ENCODE measurements at places on chromosomes 2 and 18.

DNA sequence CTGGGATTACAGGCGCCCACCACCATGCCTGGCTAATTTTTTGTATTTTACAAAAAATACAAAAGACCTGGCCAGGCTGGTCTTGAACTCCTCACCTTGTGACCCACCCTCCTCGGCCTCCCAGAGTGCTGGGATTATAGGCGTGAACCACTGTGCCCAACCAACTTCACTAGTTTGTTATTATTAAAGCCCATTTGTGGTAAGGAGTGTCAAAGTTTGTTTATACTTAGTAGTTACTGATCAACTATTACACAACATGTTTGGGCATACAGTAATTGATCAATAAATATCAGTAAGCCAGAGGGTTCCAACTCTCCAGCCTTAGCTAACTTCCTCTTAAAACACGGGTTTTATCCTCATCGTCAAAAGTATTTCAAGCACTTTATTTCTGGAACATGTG, 67.5 kb upstream of the ZNG1B start:
- DNase-seq = no peak

DNA sequence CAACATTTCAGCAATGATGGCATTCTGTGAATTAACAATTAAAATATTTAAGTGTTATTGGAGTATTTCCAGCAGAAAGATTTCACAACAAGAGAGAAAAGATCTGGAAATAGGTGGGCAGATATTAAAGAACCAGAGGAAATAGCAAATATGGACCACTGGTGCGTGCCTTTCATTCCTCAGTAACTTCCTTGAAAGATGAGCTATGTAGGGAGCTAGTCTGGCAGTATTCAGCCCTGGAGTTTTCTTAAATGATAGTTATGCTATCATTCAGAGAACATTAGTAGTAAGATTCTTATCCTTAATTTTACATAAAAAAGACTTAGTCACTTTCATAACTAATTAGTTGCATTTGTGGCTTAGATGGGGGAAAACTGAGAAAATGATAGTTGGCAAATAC, 41.5 kb downstream of the TANC1 start:
- no peak for DNase-seq

DNA sequence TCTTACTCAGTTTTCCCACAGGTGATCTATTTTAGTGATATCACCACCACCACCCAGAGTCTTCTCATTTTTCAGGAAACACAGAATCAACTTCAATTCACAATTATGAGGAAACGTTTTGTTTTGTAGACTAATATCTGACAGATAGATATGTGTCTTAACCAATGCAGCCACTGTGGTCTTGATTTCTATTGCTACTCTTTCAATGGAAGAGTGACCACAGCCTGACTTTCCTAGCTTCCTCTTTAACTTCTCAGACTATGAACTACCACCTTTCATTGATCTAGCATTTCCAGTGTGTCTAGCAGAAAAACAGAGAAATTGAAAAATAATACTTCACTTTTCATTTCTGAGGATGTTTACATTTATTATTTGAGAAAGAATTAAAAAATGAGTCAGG, 20.5 kb downstream of the ADAM17 start:
- DNase-seq = no peak

DNA sequence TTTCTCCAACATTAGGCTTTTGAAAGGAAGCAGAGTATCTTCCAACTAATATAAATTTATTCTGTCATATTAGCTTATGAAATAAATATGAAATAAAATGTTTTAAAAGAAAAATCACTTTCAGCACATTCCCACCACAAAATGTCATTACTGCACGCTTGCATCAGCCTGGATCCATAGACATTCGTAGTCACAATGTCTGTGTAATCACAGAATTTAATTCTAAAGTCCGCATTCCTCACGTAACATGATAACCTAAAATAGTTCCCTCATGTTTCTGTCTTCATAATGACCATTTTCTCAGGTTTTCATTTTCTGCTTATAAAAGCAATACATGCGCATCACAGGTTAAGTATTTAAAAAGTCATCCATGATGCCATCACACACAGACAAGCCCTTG, 47.1 kb downstream of the HDAC4 start:
- no peak for DNase-seq

- DNase-seq = no peak
Measured at GRCh38 chr2:216222650-216223352, 113.7 kb downstream of the XRCC5 start.

DNA sequence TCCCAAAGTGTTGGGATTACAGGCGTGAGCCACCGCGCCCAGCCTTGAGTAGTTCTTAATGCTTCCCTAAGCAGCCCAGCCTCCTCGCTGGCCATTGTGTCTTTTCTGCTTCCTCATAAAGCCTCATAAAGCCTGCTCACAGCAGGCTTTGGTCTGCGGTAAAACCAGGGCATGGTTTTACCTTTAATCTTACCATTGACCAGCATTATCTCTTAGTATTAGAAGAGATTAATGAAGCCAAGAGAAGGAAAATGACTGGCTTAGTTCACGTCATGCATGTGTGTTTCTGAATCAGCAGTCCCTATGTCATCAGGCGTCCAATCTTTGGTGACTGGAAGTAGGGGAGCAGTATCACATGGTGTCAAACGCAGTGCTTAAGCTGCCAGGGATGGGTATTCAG, 14.9 kb upstream of the CDCA7 start:
- no peak for DNase-seq

DNA sequence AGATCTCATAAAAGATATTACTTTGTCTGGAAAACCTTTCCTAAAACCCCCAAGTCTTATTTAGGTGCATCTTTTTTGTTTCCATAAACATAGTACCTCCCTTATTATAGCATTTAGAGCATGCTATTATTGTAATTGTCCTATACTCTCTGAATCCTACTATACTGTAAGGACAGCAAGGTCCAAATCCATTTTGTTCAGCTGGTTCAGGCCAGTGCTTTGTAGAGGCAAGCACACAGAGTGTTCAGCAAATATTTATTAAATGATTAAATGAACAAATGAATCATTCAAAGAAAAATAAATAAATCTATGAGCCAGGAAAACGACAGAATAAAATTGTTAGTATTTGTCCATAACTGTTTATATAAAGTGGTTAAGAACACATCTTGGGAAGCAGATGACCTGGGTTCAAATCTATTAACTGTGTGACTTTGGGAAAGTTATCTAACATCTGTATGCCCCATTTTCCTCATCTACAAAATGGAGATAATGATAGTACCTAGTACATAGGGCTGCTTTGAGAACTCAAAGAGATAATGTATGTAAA, 86.0 kb downstream of the COL3A1 start:
- DNase-seq = no peak

DNA sequence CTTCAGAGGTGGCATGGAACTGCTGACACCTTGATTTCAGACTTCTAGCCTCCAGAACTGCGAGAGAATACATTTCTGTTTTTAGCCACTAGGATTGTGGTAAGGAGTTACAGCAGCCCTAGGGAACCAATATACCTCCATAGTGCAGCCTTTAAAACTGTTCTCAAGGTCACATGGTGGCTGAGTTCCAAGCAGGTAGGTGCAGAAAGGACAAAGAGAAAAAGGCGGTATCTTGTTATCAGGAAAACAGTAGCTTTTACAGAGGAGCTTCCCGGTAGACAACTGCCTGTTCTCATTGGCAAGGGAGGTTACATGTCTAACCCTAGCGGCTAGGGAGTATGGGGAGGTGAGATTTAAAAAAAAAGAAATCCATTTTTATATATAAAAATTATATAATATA, 96.2 kb upstream of the BCL2L11 start:
- no peak for DNase-seq

- DNase-seq = no peak
Measured at GRCh38 chr18:74229891-74230290, 61.9 kb downstream of the CYB5A start.

DNA sequence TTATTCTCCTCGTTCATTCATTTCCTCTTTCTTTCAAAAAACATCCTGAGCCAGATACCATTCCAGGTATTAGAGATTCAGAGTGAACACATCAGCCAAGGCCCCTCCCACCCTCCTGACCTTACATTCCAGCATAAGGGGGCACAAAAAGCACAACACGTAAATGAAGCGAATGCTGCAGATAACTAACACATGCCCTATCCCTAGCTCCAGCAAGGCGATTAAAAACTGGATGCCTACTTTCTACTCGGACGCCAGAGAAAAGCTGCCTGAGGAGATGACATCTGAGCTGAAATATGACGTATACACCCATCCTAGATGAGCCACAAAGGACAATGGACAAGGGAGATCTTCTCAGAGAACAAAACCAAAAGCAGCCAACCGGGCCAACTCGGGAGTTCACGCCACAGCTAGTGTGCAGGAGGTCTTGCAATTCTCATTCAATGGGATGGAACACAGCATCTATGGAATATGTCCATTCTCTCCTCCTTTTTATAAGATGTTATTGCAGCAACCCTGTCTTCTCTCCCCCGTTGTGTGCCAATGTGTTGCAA, 33.5 kb downstream of the FEZ2 start:
- DNase-seq = no peak

- DNase-seq = no peak
Measured at GRCh38 chr2:187056416-187057334, 207.7 kb upstream of the ZSWIM2 start.

- no peak for DNase-seq
Measured at GRCh38 chr18:12908706-12909105, 24.7 kb upstream of the PTPN2 start.

GRCh38 chr2:37026050-37026449, 58.1 kb downstream of the HEATR5B start:
- no peak for DNase-seq

DNA sequence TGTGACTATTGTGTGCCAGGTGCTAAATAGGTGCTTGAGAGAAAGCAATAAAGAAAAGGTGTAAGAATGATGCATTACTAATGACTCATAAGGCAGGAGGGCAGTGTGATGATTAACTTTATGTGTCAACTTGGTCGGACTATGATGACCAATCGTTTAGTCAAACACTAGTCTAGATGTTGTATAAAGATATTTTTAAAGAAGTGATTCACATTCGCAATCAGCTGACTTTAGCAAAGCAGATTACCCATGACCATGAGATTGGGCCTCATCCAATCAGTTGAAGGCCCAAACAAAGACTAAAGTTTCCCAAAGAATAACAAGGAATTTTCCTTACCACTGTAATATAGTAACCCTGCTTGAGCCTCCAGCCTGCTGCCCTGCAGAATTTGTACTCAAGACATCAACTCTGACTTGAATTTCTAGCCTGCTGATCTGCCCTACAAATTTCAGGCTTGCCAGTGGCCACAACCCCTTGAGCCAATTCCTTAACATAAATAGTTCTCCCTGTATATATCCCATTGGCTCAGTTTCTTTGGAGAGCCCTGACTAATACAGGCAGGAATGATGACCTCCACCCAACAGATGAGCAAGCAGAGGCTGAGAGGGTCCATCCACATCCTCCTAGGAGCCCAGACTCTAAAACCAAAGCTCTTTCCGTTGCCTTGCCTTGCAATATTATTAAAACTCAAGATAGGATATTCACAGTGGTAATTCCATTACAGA, 132.6 kb downstream of the ACTR3 start:
- no peak for DNase-seq

DNA sequence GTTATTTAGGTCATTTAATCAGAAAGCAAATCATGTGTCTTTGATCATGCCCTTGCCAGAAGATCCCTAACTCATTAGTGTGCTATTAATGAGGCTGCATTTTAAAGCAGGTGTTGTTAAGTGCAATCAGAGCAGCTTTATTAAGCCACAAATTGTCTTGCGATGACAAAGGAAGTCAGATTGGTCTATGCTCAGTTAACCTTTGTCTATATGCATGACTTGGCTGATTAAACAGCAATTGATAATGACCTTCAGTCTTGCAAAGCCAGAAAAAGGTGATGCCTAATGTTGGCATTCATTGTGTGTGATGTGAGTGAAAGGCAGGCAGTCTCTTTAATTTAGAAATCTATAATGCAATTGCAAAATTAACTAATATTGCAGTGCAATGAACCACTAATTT, 166.9 kb downstream of the RND3 start:
- DNase-seq = no peak

- no peak for DNase-seq
Measured at GRCh38 chr2:235925250-235925919, 242.8 kb downstream of the GBX2 start.

All from activated naive CD4-positive, alpha-beta T cell (primary cell).